ENCODE measurements at places on chromosomes 13 and 19.

DNA sequence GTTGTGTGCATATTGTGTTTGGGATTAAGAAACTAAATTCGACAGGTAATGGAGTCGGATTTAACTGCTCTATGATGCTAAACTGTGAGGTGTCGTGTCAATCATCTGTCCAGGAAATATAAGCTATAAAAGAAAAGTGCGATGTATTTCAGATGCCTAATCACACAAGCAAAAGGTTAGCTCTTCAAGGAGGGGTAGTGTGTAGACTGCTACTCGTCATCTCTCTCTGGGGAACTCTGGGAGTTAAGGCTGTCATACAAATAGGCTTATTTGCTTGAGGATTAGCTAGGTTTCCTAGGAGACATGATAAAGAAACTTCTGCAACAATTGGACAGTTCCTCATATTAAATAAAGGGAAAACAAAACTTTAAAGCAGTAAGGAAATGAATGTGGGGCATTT lies 462.1 kb downstream of the OLFM4 start:
- no peak for DNase-seq

DNA sequence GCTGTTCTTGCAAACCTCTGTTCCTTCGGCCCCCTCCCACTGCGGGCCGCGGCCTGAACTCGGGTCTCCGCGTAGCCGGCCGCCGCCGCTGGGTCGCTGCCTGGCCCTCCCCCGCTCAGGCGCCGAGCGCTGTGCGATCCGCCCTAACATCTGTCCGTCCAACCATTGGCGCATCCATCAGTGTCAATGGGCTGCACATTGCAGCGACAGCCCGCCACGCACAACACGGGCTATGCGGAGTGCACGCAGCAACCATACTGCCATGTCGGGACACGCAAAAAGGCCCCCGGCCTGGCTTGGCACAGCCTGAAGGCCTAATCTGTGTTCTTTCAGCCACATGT lies 2.6 kb upstream of the TSHZ3 start:
- DNase-seq: no peak

GRCh38 chr19:5288347-5288739 lies 52.3 kb downstream of the PTPRS start:
- no peak for DNase-seq

GRCh38 chr13:105202354-105202753 lies 1333.1 kb downstream of the EFNB2 start:
- DNase-seq: no peak

- DNase-seq: no peak
These were observed 31.4 kb downstream of the PPP5C start for GRCh38 chr19:46378268-46378667.

- DNase-seq: no peak
These were observed 20.7 kb downstream of the NKPD1 start for GRCh38 chr19:45140144-45140503.

GRCh38 chr19:13981467-13981866 lies 24.7 kb downstream of the RFX1 start:
- no peak for DNase-seq
